ENCODE measurements at places on chromosomes 3 and 15.

- no peak for DNase-seq
Observed at GRCh38 chr3:30764891-30765290, 129.6 kb downstream of the GADL1 start.

DNA sequence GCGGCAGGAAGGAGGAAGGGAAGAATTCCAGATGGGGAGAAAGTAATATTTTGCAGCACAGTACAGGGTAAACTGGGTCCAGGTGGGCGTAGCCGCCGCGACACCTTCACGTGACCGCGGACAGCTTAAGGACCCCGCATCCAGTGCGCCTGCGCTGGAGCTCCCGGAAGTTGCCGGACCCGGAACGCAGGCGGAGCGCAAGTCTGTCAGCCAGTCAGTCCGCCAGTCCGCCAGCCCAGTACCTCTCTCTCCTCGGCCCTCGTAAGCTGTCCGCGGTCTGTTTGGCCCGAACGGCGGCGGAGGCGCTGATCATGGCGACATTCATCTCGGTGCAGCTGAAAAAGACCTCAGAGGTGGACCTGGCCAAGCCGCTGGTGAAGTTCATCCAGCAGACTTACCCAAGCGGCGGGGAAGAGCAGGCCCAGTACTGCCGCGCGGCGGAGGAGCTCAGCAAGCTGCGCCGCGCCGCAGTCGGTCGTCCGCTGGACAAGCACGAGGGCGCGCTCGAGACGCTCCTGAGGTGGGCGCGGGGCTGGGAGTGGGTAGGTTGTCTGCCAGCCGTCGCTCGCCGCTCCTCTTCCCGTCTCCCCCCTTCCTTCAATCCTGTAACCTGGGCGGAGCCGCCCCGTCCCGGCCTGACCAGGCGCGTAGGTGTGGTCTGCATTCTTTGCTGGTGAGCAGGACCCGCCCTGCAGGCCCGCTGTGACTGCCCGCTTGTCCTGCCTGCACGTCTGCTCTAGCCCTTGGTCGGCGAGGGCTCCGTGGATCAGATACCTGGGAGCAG, at the start of gene PDCD6IP:
Gene PDCD6IP, plus strand, starts transcription at position 213 of the 784 bp plus-strand sequence. Its CDS starts 99 bp downstream, at position 312.
- DNase-seq, result peak; percentile 97

DNA sequence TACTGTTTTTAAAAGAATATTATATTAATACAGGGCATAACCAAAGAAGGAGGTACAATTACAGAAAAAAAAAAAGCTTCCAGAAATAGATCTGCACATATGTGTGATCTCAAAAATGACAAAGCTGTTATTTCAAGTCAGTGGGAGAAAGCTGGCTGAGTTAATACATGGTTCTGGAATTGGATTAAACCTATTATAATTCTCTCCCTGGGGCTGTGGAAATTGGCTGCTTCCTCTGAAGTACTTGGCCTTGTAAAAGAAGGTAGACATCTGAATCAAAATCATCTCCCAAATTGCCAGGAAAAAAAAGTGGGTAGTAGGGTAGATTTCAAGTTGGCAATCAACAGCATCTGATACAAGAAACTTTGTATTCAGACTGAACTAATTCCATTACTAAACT, 723.9 kb upstream of the ALCAM start:
- no peak for DNase-seq

- DNase-seq, result no peak
Observed at GRCh38 chr15:59160880-59161593, 45.6 kb upstream of the LDHAL6B start.

DNA sequence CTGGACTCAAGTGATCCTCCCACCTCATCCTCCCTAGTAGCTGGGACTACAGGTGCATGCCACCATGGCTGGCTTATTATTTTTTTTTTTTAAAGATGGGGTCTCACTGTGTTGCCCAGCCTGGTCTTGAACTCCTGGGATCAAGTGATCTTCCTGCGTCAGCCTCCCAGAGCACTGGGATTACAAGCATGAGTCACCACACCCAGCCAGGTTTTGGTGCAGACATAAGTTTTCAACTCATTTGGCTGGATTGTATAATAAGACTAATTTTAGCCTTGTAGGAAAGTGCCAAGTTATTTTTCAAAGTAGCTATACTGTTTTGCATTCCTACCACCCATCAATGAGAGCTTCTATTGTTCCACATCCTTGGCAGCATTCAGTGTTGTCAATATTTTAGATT, 32.1 kb downstream of the BUB1B start:
- DNase-seq, result no peak

DNA sequence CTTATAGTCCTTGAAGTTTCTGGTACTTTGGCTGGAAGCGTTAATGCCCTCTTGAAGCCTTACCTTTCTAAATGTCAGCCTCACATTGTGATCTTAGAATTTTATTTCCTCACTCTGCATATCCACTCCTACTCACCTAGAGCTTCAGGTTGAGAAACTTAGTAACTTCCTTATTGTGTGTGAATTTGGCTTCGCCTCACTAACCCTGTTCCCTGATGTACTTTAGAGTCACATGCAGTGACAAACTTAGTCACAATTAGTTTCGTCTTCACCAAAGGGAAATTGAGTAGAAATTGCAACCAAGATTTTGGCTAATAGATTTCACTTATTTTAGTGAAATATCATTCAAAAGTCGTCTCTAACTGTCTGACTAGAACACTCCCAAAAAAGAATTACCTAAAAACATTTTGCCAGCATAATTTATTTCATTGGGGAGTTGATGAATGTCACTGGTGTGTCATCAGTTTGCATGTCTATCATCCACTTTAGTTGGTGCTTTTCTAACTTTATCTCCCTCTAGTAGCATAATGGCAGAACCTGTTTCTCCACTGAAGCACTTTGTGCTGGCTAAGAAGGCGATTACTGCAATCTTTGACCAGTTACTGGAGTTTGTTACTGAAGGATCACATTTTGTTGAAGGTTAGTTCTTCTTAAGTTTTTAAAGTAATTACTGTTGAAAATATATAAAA, 960 bp downstream of the MFN1 start:
- no peak for DNase-seq

DNA sequence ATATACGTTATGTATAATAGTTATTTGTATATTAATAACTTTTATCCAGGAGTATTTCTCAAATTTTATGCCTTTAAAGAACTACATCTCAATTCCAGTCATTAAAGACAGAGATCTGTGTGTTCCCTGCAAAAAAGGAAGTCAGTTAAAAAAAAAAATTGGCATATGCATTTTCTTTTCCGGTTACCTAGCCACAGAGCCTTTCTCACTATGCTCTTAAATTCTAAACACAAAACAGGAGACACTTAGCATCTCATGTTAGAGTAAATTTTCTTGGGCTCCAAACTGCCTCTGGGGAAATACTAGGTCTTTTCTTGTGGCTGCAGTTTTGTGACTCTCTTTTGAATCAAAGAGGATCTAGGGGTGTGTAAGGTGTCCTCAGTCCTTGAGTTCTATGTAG, 105.9 kb downstream of the KCNH8 start:
- DNase-seq, result no peak

GRCh38 chr15:82688691-82689090, 21.0 kb downstream of the AP3B2 start:
- DNase-seq, result peak; percentile 39
